ENCODE measurements at places on chromosomes 6 and 20.

DNA sequence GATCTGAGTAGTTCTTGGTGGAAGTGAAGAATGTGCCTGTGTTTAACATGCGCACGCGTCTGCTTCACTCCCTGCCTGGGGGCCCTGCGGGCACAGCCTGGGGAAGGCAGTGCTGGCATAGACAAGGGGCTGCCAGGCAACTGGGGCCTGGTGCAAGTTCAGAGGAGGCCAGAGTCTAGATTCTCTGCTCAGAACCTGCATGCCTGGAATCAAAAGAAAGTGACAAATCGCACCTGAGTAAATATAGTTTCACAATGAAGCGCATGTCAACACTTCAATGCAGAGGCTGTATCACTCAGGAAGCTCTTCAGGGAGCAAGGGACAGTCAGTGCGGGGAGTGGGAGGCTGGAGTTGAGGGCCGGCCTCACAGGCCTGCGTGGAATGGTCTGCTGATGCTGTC, 24.2 kb upstream of the PPP1R14C start:
- no peak for DNase-seq

- DNase-seq = no peak
These were observed 58.2 kb upstream of the TRAF3IP2 start for GRCh38 chr6:111663692-111664564.

DNA sequence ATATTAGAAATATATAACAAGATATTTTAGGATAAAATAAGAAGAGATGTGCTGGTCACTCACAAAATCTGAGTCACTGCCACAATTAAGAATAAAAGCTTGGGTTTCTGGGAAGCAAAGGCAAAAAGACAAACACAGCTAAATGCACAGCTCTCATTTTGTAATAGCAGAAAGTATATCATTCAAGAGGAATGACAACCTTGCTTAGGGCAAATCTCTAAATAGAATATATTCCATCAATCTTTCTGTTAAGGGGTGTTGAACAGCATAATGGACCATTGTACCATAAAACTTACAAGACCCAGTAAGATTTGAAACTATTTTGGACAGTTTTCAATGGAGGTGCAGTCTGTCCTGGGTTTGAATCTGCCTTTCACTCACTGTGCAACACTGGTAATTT, 464.9 kb upstream of the SOX4 start:
- no peak for DNase-seq

GRCh38 chr6:44772838-44773237, 385.3 kb downstream of the CDC5L start:
- DNase-seq = no peak

- DNase-seq = no peak
These were observed 14.7 kb upstream of the ZNF831 start for GRCh38 chr20:59148701-59149493.

Data from activated CD4-positive, CD25-positive, alpha-beta regulatory T cell (primary cell).